ENCODE measurements at places on chromosomes 13 and 19.
A peak's percentile ranks its signal among the peaks of the same experiment; 100 is the strongest.

DNA sequence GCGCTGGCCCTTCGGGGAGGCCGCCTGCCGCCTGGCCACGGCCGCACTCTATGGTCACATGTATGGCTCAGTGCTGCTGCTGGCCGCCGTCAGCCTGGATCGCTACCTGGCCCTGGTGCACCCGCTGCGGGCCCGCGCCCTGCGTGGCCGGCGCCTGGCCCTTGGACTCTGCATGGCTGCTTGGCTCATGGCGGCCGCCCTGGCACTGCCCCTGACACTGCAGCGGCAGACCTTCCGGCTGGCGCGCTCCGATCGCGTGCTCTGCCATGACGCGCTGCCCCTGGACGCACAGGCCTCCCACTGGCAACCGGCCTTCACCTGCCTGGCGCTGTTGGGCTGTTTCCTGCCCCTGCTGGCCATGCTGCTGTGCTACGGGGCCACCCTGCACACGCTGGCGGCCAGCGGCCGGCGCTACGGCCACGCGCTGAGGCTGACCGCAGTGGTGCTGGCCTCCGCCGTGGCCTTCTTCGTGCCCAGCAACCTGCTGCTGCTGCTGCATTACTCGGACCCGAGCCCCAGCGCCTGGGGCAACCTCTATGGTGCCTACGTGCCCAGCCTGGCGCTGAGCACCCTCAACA is 1.2 kb downstream of the F2RL3 start:
- DNase-seq = no peak

DNA sequence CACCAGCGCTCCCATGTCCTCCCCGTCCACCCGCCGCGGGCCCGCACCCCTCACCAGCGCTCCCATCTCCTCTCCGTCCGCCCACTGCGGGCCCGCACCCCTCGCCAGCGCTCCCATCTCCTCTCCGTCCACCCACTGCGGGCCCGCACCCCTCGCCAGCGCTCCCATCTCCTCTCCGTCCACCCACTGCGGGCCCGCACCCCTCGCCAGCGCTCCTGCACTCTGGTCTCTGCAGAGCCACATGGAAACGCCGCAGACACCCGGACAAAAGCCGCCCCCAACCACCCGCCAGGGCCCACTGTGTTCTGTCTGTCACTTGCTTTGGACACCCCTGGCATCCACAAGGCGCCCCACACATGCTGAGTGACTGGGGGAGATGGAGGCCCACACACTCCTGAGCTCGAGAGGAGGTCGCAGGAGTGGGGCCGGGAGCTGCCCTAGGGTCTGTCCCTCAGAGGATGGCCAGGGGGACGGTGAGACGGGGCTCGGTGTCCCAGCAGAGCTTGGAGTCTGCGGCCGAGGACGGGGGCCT is 7.4 kb downstream of the CFD start:
- no peak for DNase-seq

GRCh38 chr13:59494151-59494550 is 669.6 kb downstream of the DIAPH3 start:
- no peak for DNase-seq

DNA sequence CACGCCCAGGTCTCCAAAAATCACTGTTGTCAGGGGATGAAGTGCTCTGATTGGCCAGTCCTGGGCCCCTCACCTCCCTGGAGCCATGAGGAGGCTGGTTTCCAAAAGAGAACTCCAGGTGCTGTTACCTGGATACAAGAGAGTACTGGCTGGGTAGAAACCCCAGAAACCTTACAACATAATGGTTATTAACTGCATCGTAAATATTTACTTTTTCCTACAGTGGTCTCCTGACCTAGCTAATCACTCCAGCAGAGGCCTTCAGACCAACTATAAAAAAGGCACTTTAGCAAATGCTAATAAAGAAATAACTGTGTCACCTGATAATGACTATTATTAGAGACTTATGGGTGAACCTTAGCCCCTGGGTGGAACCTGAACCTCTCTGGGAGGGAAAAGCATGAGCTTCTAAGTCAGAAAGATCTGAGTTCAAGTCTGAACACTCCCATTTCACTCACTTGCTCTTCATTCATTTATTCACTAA is 1.5 kb upstream of the IGSF23 start:
- no peak for DNase-seq

DNA sequence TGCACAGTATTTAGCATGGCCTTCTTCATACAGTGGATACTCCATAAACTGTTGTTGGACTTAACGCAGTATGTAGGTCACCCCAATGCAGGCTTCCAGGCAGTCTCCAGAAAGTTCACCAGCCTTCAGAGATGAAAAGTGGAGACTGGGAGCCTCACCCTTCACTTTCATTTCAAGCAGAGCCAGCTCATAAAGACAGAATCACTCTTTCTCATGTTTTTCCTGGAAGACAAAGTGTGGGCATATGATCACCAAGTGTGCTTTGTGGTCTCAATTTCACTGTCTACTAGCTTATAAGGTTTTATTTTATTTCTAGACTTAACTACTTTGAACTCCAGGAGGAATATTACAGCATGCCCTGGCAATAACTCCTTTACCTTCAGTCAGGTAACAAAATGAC is 26.3 kb upstream of the TNFSF11 start:
- DNase-seq = no peak

DNA sequence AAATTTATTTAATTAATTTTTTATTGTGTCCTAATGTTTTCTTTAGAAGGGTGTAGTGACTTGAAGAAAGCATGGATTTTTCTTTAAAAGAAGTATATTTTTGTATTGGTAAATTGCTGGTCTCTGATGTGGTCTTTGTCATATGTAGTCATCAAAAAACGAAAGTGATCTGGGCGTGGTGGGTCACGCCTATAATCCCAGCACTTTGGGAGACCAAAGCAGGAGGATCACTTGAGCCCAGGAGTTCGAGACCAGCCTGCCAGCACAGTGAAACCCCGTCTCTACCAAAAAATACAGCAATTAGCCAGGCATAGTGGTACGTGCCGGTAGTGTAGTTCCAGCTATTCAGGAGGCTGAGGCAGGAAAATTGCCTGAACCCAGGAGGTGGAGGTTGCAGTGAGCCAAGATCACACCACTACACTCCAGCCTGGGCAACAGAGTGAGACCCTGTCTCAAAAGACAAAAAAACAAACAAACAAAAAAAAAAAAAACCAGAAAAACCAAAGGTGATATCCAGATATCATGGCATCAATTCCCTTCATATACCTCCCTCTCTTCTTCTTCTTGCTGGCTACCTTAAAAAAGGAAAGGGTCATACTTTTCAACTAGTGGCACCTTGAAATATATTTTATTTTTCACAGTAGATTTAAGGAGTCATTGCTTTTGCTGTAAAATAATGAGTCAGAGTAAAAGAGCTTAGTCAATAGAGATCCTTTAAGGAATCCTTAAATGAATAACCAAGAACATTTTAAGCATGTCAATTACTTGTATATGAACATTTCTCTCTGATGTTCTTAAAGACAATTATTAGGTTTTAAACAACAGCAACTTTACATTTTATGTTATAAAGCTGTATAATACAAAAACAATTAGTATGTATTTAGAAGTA is 19.9 kb downstream of the KCTD4 start:
- no peak for DNase-seq

DNA sequence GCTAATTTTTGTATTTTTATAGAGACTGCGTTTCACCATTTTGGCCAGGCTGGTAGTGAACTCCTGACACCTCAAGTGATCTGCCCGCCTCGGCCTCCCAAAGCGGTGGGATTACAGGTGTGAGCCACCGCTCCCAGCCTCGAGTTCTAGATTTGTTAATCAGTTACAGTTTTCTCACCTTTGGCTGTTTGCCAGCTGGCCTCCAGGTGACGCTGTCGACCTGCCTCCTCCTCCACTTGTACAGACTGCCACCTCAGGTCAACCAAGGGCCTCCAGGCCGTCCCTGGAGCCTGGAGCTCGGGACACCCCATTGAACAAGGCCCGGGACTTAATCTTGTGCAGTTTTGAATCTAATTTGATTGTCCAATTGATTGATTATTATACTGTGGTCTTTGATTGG is 45.5 kb downstream of the IER2 start:
- DNase-seq = no peak

- no peak for DNase-seq
Observed at GRCh38 chr19:39430675-39431593, 4.8 kb downstream of the RPS16 start.

- DNase-seq = no peak
Observed at GRCh38 chr13:51846756-51847155, 1.8 kb upstream of the TMEM272 start.

GRCh38 chr19:58009666-58010301 is 7.2 kb upstream of the ZNF606 start:
- peak; percentile 12 for DNase-seq

DNA sequence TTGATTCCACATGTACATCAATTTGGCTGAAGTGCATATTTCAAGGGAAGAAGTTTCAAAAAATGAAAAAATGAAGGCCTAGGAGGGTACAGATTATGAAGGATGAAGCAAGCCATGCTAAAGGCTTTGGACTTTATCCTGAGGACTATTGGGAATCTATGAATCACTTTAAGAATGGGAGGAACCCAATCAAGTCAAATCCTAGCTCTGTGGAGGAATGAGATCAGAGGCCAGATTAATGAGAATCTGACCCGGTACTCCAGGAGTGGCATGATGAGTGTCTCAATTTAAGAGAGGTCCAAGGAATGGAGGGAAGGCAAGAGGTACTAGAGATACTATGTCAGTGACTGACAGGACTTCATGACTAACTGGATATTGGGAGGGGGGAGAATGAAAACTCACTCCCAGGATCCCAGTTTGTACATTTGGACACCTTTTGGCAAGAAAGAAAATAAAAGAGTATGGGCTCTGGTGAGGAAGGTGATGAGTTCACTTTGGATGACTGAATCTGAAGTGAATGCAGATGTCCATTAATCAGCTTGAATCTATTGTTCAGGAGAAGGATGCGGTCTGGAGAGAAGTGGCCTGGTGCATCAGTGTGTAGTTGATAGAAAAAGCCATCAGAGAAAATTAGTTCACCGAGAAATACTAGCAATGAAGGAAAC is 349.0 kb downstream of the EFNB2 start:
- no peak for DNase-seq

- DNase-seq = no peak
Observed at GRCh38 chr19:13012690-13013608, 17.7 kb downstream of the NFIX start.

GRCh38 chr19:1568320-1569019 is at the start of gene MEX3D:
TSS of gene MEX3D (minus strand) at chr19:1568325. CDS start at chr19:1568058, 267 bp downstream.
- DNase-seq = no peak

- DNase-seq = no peak
Observed at GRCh38 chr19:20247016-20247683, 80.1 kb downstream of the ZNF486 start.

DNA sequence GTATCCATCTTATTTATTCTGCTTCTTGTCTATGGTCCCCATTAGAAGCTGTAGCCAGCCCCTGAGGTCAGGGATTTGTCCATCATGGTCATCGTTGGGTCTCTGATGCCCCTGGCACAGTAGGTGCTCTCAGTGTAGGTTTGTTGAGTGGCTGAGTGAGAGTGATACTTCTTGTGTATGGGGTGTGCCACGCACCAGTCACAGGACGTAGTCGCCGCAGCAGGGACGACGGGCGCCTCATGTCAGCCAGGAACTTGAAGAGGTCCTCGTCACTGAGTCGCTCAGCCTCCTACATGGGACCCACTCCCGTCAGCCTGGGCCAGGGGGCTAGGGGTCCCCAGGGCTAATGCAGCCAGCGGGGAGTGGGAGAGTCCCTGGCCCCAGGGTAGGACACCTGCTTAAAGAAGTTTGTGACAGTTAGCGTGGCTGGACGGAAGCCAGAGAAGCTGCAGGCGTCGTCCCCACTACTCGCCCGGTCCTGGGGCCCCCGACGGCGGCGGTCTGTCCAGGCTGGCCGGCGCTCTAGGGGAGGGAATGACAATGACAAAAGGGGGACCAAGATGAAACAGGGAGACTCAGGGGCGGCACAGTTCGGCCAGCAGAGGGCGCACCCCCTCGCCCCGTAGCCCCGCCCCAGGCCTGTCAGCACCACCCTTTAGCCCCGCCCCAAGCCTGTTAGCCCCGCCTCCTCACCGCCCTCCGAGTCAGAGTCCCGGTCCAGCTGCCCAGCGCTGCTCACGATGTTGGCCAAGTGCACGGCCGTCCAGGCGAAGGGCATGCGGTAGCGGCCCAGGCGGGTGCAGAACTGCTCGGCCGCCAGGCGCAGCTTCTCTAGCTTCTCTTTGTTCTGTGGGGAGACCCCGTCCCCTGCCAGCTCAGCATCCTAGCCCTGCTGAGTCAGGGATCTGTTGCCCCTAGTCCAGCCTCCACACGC is 3.7 kb downstream of the ANGPTL8 start:
- DNase-seq = no peak

DNA sequence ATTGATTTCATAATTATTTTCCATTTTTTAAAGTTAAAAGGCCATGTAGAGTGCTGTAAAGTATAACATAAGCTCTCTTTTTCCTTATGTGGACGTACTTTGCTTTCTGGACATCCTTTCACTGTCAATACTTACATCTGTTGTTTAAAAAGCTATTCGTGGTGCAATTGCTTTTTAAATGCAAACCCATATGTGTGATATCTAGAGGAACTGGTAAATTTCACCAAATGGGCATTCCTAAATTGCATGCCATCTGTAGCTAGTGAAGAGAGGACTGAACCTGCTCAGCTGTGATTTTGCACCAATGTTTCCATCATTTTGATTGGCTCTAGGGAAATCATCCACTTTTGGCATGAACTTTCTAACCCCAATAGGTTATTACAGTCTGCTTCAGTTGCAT is 129.4 kb downstream of the PCDH17 start:
- no peak for DNase-seq

DNA sequence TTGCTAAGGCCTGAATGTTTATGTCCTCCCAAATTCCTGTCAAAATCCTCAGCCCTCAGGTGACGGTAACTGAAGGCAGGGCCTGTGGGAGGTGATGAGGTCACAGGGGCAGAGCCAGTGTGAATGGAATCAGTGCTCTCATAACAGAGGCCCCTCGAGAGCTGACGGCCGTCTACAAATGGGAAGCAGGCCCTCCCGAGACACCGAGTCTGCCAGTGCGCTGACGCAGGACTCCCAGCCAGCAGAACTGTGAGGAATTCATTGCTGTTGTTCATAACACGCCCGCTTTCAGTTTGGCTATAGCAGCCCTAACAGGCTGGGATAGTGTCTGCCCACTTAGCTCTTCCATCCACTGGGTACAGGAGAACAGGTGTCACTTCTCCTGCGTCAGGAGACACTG is 41.2 kb downstream of the CARS2 start:
- no peak for DNase-seq

DNA sequence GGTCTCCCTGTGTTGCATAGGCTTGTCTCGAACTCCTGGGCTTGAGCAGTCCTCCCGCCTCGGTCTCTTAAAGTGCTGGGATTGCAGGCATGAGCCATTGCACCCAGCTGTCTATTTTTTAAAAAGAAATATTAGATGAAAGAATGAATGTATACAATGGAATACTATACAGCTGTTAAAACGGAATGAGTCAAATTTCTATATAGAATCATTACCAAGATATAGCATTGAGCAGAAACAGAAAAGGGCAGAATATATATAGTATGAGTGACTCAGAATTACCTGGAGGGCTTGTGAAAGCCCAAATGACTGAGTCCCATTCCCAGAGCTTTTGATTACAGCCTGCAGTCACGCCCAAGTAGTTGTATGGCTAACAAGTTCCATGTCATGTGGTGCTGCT is 4.4 kb downstream of the DACT3 start:
- no peak for DNase-seq
